ENCODE measurements at places on chromosomes 4 and X.

GRCh38 chrX:1261285-1261684 lies 7.3 kb upstream of the CSF2RA start:
- DNase-seq = no peak

DNA sequence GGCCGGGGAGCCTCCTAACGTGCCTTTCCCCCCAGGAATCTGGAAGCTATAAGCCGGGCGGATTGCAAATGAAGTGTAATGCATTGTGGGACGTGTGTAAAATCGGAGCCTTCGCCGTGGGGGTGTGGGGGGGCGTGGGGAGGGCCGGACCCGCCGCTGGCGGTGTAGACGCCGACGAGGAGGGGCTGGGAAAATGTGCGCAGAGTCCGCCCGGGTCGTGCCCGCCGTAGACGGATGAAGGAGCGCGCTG lies 1.3 kb downstream of the STOX2 start:
- DNase-seq = no peak

- no peak for DNase-seq
These were observed 128.8 kb upstream of the NKX1-1 start for GRCh38 chr4:1534876-1535526.

- no peak for DNase-seq
These were observed 89.2 kb upstream of the GPM6B start for GRCh38 chrX:13906093-13906492.

DNA sequence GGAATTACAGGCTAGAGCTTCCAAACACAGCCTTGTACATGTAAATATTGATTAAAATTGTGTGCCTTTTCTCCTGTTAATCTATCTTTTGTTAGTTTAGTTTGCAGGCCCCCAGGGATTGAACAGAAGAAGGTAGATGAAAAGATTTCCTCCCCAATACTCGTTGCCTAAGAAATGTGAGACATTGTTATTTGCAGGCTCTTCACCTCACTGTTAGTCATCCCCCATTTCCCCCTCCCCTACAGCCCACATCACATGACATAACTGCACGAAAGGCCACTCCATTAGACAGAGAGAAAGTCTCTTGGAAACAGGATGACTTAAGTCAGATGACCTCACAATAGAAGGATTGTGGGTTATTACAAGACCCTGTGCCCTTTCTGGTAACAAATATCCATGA lies 13.3 kb upstream of the MID1 start:
- peak; percentile 64 for DNase-seq

GRCh38 chr4:112517911-112518310 lies 1.9 kb upstream of the NEUROG2 start:
- DNase-seq = no peak

- peak; percentile 3 for DNase-seq
These were observed 21.6 kb downstream of the CLDN34 start for GRCh38 chrX:9988762-9989161.

DNA sequence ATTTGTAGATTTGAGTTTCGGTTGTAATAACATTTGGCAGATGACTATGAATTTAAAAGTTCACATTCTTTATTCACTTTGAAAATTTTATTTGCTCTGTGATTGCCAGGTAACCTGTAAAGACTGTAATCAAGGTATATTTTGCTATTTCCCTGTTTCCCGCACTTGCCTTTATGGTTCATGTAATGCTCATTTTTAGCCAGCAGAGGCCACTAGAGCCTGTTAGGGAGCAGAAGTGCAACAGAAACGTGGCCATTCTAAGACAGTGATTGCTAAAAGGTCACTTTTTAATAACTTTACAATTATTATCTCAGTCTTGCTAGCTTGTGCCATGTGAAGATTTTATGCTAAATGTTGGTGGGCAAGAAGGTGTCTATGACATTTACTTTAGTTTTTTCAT lies 12.4 kb downstream of the YIPF6 start:
- DNase-seq = peak; percentile 8

GRCh38 chr4:66279084-66279483 lies 608.8 kb upstream of the EPHA5 start:
- DNase-seq = no peak

DNA sequence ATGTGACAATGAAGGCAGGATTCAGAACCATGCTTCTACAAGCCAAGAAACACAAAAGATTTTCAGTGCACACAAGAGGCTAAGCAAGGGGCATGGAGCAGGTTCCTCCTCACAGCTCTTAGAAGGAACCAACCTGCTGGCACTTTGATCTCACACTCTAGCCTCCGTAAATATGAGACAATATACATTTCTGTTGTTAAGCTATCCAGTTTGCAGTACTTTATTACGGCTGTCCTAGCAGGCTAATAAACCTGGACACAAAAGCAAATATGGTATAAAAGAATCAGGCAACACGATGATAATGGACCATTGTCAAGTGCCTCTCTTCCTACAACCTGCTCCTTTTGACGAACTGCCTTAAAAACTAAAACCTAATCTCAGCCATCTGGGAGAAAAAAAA lies 114.5 kb downstream of the ZAR1 start:
- DNase-seq = peak; percentile 42

DNA sequence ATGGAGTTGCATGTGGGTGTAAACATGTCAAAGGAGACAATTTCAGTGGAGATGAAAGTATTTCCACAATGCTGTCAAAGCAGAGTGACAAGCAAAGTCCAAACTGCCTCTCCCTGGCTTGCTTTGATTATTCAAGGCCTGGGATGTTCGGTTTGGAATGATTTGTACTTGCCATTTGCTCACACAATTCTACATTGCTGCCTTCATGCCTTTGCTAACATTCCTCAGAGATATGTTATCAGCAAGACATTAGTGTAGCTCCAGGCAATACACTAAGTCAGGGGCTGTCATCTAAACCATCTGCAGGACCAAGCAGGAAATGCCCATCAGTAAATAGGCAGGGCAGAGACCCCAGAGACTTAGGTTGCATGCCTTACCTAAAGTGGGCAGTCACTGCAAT lies 79.6 kb upstream of the C1QTNF7 start:
- no peak for DNase-seq

GRCh38 chr4:21202959-21203358 lies 502.7 kb downstream of the PACRGL start:
- DNase-seq = no peak

- no peak for DNase-seq
These were observed 3.5 kb upstream of the NKX1-1 start for GRCh38 chr4:1409491-1410425.

DNA sequence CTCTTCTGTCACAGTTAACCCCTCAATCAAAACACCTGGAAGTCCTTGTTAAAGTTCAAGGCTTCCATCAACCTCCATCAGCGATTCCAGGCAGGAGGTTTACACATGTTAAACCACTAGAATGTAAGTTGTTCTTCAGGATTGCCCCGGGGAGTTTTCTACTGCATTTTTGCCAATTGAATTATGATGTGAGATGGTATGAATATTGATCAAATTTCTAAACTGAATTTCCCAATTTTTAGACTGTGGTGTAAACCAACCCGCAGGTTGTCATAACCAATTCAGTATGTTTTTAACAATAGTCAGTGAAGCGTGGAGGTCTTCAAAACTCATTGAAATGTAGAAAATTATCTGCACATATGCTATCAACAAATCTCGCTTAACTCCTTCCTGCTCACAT lies 21.2 kb upstream of the TENM3 start:
- no peak for DNase-seq

GRCh38 chr4:10061650-10062415 lies 40.5 kb upstream of the SLC2A9 start:
- no peak for DNase-seq

DNA sequence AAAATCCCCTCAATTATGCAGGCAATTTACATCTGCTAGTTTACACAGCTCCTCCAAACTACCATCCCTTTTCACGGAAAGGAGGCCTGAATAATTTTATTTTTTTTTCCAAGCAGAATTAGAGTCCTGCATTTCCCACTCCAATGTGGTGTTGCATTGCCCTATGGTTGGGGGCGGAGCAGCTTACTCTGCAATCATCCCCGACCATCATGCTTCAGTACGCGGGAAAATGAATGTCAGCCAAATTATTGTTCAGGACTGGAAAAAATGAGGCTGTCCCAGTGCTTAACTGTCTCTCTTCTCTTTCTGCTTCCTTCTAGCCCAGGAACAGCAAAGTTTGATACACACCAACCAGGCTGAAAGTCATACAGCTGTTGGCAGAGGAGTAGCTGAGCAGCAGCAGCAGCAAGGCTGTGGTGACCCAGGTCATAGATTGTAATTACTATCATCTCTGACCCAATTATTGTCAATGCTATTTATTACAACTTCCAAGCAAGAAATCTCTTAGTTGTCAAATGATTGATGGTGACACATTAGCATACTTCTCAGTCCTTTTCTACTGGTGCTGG lies 28.3 kb downstream of the MMRN1 start:
- DNase-seq = no peak

- no peak for DNase-seq
These were observed 10.6 kb upstream of the PYURF start for GRCh38 chr4:88533937-88534750.

- no peak for DNase-seq
These were observed 1082.0 kb downstream of the RAPGEF2 start for GRCh38 chr4:160184884-160185283.

GRCh38 chr4:39020130-39020529 lies 12.1 kb downstream of the TMEM156 start:
- DNase-seq = no peak

DNA sequence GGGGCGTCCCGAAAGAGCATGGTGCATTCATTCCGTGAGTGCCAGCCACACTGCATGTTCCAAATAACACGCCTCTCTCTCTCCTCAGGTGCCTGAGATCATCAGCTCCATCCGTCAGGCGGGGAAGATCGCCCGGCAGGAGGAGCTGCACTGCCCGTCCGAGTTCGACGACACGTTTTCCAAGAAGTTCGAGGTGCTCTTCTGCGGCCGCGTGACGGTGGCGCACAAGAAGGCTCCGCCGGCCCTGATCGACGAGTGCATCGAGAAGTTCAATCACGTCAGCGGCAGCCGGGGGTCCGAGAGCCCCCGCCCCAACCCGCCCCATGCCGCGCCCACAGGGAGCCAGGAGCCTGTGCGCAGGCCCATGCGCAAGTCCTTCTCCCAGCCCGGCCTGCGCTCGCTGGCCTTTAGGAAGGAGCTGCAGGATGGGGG lies 54.2 kb downstream of the PTTG2 start:
- no peak for DNase-seq

DNA sequence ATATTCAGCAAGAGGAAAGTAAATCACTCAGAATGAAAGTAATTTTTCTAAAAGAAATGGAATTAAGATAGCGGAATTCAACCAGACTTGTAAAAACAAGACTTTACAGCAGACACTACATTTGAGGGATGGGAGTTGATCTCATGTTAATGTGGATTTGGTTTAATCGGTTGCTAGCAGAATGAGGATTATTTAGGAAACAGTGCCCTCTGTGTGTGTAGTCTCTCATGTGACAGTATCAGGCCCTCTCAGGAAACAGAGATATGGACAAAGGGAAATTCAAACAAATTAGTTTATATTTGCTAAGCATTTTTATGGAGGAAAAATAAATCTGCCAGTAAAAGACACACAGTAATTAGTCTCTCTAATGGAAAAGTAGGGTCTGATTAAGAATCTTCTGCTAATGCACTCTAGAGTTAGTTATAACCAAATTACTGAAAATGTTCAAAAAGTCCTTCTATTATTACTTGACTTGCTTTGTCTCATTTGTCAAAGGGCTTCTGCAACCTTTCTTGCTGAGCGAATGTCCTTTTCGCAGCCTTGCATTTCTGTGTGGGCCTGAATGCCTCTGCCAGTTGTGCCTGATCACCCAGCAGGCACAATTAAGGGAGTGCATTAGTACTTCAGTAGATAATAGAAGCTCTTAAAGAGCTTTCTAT lies 1282.3 kb upstream of the TENM3 start:
- peak; percentile 77 for DNase-seq

GRCh38 chr4:113419631-113420030 lies 341.9 kb downstream of the CAMK2D start:
- DNase-seq = no peak

DNA sequence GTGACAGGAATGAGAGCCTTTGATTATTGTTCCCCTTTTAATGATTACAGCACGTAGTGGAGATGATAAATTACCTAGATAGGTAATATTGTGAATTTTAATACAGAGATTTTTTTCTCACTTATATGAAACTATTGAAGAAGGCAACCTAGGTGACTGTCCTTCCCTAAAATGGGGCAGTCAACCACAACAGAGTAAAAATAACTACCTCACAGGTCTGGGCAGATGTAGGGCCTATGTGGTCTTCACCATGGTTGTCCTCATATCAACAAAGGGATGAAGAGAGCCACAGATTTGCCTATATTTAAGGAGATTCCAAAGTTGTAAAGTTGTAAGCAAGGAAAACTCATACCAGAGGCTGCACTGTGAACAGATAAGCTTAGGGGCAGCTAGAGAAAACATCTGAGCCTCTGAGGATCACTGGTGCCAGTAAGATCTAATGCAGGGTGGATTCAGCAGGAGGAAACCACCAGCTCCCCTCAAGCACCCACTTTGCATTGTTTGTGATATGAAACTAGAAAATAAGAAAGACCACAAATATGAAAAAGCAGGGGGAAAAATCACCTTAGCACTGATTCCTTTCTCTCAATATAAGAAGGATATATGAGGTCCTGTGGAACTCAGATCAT lies 547.9 kb upstream of the GALNTL6 start:
- DNase-seq = no peak

GRCh38 chr4:7244331-7244665 lies 52.0 kb downstream of the SORCS2 start:
- no peak for DNase-seq

DNA sequence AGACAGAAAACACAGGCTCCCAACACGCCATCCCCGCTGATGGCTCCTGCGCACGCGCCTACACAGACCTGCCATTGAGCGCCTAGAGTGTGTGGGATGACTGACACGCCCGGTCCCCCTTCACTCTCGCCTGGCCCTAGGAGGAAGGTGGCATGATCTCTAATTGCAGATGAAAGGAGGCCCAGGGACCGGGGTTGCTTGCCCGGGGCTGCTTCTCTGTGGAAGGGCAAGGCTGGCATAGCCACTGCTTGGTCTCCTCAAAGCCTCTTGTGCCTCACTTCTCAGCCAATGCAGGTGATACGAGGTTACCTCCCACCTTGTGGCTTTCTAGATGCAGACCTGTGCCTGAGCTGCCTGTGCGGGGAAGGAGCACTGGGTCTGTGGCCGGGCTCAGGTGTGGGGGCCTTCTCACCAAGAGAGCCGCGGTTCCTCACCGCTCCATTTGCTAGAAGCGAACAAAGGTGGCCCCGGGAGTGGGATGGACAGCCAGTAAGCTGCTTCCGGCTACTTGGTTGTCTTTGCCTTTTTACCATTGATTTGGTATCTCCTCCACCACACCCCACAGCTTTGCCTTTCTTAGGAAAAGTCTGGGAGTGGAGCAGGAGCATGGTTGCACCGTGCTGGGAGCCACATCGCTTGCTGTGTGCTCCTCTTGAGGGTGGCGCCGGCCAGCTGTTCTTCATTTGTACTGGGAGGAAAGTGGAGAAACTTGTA lies 47.0 kb downstream of the TBC1D14 start:
- no peak for DNase-seq
